Stimulated activated CD8-positive, alpha-beta memory T cell treated with anti-CD3 and anti-CD28 coated beads, Interleukin-15, amount 100 ng/mL, for 4 hours (primary cell): ENCODE measurements at places on chromosomes 13 and 19.

DNA sequence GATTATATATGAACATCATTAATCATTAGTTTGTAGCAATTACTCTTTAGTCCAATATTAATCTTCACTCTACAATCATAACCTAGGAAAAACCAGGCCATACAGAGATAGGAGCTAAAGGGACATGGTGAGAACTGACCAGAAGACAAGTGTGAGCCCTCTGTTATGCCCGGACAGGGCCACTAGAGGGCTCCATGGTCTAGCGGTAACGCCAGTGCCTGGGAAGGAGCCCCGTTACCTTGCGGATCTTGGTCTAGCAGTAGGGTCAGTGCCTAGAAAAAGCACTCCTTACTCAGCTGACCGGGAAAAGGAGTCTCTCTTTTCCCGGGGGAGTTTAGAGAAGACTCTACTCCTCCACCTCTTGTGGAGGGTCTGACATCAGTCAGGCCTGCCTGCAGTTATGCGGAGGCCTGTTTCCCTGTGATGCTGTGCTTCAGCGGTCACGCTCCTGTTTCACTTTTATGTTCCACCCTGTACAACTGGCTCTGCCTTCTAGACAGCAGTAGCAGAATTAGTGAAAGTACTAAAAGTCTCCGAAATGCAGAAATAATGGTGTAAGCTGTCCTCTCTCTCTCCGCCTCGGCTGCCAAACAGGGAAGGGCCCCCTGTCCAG, 13.8 kb downstream of the OR7D4 start:
- DNase-seq = peak; percentile 17

- DNase-seq = no peak
Observed at GRCh38 chr19:5864725-5865486, 5.4 kb downstream of the FUT5 start.

DNA sequence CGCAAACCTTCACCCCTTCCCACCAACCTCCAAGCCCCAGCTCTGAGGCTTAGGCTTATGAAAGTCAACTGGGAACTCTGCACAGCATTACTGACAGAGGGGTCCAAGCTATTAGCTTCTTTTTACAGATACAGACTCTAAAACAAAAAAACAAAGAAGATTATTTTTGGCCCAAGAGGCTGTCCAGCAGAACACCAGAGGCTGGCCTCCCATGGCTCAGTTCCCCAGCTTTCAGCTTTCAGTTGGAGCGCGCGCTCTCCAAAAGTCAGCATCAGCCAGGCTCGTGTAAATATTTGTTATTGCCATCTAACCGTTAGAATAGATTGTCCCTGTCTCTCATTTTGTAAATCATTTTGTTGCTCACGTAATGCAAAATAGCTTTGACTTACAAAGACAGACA, 58.4 kb downstream of the ZIC5 start:
- no peak for DNase-seq

- no peak for DNase-seq
Observed at GRCh38 chr13:25630329-25630900, 258.6 kb downstream of the ATP8A2 start.

DNA sequence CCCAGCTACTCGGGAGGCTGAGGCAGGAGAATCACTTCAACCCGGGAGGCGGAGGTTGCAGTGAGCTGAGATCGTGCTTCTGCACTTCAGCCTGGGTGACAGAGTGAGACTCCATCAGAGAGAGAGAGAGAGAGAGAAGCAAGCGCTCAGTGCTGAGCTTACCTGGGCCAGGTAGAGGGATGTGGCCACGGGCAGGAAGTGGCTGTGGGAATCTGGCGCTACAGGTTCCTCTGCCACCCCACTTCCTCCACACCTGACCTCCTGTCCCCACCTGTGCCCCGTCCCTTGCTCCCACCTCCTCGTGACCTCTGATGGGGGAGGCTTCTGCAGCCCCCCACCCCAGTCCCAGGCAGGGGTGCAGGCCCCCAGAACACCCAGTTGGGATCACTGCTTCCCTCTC, 1.0 kb upstream of the NCCRP1 start:
- DNase-seq = no peak

DNA sequence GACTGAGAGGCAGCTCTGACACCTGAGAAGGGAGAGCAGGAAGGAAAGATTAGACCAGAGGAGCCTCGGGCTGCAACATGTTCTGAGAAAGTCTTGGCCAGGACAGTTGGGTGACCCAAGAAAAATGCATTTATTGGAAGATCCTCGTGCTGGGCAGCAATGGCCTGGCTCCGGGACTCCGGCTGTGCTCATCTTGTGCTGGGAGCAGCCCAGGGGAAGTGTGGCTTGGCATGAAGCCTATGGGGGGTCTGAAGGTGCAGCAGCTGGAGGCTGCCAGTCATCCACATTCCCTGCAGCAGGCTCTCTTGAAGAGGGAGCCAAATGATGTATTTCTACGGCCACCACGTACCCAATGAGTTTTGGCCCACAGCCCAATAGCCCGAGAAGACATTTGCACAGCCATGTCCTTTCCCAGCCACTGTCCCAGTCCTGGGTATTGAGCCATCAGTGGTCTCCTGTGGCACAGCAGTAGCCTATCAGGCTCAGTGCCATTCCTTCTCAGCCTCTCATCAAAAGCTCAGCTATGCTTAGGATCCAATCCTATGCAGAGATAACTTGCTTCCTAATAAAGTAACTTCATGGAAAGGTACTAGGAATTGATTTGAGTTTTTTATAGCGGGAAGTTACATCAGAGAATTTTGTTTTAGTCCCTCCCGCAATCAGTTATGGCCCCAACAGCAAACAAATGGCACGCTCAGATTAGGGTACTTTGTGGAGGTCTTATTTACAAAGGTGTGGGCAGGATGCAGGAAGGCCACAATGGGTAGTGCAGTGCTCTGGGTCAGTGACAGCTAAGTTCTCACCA, 76.0 kb upstream of the MEDAG start:
- DNase-seq = no peak

DNA sequence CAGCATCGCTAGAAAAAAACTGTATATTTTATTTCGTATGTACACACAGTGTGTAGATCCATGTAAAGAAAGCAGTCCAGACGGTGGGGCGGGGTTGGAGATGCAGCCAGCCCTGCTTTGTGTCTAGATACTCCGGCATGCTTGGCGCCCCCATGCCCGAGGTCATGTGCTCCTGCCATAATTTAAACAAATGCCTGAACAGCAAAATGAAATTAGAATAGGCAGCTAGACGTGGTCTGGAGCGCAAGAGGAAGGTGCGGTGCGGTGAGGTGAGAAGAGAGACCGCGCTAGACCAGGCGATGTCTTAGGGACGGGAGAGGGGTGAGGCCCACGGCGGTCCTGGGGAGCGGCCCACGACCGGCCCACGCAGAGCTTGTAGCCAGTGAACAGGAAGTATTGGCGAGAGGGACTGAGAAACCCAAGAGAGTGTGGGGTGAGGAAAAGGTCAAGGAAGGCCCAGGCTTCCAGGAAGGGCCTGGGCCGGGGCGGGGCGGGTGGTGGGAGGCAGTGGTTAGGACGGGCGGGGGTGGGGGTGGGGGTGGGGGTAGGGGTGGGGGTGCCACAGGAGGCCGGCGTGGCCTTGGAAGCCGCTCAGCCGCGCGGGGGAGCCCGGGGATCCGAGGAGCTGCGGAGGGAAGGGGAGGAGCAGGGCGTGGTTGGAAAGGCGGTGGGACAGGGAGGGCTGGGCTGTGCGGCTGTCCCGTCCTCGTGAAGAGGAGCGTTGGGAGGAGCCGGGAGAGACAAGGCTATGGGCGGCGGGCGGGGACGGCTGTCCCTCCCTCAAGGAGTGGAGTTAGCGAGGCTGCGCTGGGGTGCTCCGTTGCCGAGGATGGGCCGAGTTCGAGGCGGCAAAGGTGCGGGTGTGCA, 254.7 kb upstream of the SGCG start:
- no peak for DNase-seq

- no peak for DNase-seq
Observed at GRCh38 chr13:40781717-40782116, 7.7 kb upstream of the SLC25A15 start.

DNA sequence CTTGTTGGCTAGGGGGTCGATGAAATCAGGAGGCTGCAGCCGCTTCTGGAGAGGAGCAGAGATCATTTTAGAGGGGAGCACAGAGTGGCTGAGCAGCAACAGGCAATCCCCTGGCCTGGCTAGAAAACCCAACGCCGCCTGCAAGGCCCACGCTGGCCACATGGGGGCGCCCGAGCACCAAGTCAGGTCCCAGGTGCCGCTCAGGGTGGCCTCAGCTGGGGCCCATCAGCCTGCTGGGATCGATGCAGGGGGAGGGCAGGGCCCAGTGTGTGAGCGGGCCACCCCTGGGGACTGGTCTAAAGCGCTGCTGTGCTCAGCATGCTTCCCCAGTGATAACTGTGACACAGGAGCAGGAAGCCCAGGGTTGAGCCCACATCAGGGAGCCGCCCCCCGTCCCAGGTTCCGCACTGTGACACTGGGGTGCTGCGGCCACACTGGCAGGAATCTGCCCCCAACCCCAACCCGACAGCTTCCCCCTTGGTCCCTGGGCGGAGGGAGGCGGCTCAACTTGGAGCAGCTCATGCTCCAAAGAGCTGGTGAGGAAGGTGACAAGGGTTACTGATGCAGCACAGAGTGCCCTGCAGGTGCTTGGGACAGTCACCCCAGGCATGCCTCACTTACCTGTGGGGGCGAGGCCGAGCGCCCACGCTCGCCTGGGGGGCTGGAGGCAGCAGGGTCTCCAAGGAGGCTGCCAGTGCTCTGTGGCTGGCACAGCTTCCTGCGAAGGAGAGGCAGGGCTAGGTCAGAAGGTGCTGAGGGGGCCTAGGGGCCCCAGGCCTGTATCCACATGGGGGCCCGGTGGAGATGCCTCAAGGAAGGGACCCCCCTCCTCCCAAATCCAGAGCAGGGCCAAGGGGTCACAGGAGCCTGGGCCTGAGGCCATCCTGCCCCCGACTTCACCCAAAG, 13.3 kb upstream of the ISYNA1 start:
- DNase-seq = peak; percentile 65

DNA sequence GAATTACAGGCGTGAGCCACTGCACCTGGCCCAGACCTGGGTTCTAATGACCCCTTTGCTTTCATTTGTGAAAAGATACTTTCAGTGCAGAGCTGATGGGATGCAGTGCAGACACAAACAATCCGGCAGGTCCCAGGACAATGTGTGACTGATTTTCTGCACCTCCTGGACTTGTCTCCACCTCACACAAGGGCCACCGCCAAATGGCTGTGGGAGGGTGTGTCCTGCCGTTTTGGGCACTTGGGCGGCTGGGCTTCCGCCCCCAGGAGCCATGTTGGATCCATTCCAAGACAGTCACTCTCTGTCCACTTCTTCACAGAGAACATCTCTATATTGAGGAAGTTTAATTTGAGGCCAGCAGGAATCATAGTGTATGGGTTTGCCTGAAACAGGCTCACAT, 112.3 kb upstream of the ZNF507 start:
- DNase-seq = no peak
